ENCODE measurements at places on chromosomes 7 and 10.

GRCh38 chr10:70038923-70039322 is 13.7 kb upstream of the MACROH2A2 start:
- DNase-seq, result no peak

DNA sequence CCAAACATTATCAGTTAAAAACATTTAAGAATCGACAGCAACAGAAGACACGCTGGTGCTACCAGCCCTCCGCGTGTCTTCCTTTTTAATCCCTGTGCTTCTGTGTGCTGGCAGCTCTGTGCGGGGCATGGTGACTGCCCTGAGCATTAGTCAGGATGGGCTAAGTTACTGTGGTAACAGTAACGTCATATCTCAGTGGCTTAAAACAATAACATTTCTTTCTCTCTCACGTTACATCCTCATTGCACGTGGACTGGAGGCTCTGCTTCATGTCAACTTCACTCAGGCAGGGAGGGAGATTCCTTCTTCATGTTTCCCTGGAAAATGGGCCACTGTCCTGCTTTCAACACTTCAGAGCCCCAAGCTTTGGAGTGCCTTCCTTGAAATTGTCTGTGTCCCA is 378.5 kb downstream of the CCSER2 start:
- no peak for DNase-seq

DNA sequence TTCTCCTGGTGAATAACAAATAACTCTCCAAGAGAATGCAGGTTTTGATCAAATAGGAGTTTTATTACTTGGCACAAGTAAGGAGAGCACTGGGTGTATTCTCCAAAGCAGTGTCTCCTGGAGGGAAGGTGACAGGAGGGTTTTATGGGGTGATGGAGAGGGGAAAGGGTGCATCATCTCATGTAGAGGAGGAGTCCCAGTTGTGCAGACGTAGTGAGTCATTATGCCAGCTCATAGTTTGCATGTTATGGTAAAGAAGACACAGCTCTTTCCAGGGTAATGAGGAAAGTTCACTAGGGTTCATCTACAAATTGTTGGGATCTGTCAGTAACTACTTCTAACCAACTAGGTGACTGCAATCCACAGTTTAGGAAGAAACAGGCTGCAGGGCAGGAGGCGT is 347.9 kb upstream of the MEOX2 start:
- DNase-seq, result no peak

DNA sequence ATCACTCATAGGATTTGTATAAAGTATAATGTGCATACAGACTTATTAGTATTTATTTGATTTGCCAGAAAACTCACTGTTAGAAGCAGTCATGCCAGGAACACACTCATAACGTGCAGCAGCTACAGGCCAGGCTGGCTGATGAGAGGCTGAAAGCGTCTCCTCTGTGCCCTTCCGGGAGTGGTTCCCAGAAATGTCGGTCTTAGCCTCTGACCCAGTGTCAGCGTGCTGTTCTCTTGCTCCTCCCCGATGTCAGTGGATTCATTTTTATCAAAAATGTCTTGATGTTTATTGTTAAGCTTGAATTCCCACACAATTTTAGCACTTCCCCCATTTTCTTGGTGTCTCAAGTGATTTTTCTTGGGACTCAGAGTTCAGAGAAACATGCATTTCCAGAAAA is 33.3 kb upstream of the GARS1 start:
- no peak for DNase-seq

DNA sequence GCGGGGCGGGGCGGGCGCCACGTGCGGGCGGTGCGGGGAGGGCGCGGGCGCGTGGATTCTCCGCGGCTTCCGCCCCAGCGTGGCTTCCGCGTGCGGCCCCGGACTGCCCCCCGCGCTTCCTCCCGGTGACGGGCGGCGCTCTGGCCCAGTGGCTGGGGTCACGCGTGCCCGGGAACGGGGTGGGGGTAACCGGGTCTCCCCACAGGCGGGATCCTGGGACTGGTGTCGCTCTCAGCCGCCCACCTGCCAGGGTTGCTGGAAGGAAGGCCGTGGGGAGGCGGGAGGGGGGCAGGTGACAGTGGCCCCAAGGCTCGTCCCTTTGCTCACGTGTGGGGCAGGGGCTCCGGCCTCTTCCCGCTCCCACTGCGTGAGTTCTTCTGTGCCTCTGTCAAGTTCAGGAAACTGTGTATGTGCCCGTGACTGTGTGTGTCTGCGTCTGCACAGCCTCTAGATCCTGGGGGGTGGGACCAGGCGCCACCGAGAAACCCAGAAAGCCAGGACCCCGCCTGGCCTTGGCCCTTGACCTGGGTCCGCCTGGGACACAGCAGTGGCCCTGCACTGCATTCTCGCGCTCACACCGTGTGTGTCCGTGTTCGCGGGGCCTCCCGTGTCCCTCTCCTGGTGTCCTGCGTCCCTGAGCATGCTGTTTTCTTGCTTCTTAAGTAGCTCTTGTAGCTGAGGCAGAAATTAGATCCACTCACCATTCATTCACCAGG is 919 bp downstream of the MAFK start:
- no peak for DNase-seq

- DNase-seq, result no peak
Measured at GRCh38 chr7:49398236-49398635, 375.2 kb upstream of the VWC2 start.

DNA sequence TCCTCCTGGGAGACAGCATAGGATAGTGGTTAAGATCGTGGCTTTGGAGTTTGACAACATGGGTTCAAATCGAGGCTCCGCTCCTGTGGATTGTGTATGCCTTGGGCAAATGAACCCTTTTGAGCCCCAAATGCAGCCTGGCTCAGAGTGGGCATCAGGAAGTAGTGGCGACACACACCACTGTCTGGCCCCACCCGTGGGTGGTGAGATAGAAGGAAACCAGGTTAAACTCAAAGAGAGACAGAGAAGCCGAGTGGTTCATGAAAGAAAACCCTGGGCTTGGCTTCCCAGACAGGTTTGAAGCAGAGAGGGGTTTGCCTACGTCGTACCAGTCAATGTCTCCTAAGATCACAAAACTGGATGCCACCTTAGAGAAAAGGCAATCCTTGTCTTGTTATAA is 57.7 kb downstream of the PRTFDC1 start:
- DNase-seq, result no peak
